Dermis blood vessel endothelial cell (primary cell): ENCODE measurements at places on chromosomes 7 and 10. TPM values are rescaled to one million over a fixed set of nuclear protein-coding genes. Genes with fewer than 3 reads are reported as not detected.
A peak's percentile ranks its signal among the peaks of the same experiment; 100 is the strongest.

LIPF gene
- not detected in 2 replicates for total RNA-seq

GRCh38 chr10:104297697-104298660 lies 29.0 kb downstream of the GSTO2 start:
- peak; percentile 67 for DNase-seq

GRCh38 chr7:73918926-73919693 lies 58.2 kb downstream of the TMEM270 start:
- no peak for DNase-seq

DNA sequence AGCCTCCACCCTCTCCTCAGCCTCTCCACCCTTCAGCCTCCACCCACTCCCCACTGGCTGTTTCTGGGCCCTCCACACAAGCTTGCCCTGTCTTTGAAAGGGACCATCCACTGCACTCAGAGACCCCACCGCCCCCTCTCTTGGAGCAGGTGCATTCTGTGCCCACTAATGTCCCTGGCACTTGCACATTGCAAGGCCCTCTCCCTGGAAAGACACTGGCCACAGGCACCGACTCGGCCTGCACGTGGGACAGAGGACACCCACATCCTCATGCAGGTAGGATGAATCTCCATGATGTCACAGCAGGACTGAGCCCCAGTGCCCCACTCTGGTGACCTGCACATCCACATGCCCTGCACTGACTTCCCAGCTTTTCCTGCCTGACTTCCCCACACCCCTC lies 36.8 kb upstream of the EBF3 start:
- DNase-seq, result no peak

DNA sequence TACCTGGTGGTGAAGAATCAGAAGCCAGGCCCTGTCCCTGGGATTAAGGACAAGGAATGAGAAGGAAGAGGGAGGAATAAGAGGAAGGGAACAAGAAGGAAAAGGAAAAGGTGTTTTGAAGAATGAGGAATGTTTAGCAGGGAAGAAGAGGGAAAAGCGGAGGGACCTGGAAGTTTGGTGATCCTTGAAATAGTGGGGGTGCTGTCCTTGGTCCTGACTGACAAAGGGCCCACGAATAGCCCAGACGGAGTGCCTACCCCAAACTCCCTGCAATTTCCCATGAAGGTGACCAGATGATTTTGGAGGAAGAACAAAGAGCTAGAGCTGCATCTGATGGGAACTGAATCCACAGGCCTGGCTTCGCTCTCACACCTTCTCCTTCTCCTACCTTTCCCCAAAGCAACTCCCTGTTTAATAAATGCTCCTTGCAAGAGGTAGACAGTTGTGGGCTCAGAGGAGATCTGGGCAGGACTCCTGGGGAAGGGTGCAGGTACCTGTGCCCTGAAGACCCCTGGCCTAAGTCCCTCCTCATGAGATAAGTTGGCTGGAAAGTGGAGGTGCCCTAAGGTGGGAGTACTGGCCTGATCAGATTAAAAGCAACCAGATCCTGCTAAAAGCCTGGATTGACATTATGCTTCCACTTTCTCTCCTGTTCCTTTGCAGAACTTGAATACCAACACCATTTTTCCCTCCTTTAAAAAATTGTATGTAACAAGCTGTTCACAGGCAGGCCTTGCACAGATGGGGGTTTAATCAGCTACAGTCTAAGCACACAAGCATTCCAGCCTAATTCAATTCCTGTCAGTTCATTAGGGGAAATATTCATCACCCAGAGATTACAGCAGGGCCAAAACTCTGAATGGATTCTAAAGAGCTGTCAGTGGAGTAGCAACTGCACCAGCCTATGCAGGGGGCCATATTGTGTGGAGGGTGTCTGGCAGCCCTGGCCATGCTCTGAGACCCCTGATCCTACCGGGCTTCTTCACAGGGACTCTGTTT lies 19.4 kb downstream of the KAZALD1 start:
- peak; percentile 52 for DNase-seq

ABCB4 gene
- total RNA-seq, result 0.14 and 0.34 TPM in 2 replicates

C10orf90 gene
- not detected in 2 replicates for total RNA-seq

DNA sequence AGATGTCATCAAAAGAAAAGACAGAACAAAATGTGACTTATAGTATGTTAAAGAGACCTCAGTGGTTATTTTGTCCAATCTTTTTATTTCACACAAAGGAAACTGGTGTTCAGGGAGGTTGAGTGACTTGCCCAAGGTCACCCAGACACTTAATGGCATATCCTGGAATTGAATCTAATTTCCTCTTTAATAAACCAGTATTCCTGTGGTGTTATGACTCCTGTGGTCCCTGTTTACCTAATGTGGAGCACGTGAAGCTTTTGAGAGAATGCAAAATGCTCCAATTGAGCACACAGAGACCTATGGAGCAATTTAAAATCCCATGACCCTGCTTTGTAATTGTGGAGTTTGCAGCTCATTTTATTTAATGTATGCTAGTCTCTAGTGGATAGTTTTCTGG lies 251.9 kb downstream of the REEP3 start:
- peak; percentile 72 for DNase-seq

SMC3 gene
- total RNA-seq, result 29.6 and 47.3 TPM in 2 replicates

DNA sequence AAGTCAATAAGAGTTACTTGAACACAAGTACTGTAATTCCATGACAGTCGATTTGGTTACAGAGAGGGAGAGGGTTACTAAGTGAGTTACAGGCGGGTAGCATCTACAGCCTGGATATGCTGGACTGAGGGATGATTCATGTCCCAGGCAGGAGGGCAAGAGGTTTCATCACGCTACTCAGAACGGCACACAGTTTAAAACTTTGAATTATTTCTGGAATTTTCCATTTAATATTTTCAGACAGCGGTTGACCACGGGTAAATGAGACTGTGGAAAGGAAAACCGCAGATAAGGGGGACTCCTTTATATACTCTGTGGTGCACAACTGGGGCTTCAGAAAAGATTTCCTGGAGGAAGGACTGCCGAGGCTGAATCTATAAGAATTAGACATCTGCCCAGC lies 25.7 kb upstream of the LRRC4 start:
- no peak for DNase-seq

GRM8 gene
- total RNA-seq, result 0.09 TPM in 1 of 2 replicates, not detected in the other

DNA sequence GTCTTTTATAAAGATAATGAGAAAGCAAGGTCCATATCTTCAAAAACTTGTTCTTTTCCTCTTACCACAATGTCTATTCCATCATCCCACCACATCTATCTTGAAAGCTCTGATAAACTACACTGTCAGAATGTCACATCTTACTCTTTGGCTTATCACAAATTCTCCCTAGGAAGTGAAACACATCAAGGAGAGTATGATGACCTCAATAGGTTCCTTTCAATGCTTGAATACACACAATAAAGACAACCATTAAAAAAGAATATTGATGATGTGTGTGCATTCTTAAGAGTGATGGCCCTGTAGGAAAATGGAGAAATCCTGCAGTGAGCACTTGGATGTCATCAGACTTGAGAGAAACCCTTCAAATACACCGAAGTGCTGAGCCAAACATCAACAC lies 918.1 kb upstream of the SORCS1 start:
- no peak for DNase-seq

LDB3 gene
- not detected in 2 replicates for total RNA-seq

GRCh38 chr10:78975926-78976325 lies 92.8 kb upstream of the ZMIZ1 start:
- no peak for DNase-seq

GRCh38 chr10:4196183-4196582 lies 411.2 kb upstream of the KLF6 start:
- DNase-seq, result no peak

- peak; percentile 79 for DNase-seq
Observed at GRCh38 chr10:127928021-127928806, 21.3 kb downstream of the PTPRE start.

ENTPD1 gene
- 32.2 and 54.4 TPM in 2 replicates for total RNA-seq

DNA sequence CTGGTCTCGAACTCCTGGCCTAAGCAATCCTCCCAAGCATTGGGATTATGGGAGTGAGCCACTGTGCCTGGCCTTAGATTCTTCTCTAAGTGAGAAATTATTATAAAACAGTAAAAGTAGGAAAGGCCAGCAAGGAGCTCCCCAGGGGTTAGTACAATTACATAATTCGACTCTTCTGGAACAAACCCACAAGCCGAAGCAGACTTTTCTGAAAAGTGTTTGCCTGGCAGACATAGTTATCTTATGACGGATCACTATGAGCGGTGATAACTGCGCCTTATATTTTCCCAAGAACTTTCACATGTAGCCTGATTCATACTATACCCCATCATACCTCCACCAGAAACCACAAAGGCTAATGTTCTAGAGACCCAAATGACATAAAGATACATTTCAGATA lies 30.2 kb upstream of the SH3PXD2A start:
- DNase-seq, result no peak
